ENCODE measurements at places on chromosomes 6 and 20. TPM values are rescaled to one million over a fixed set of nuclear protein-coding genes. Genes with fewer than 3 reads are reported as not detected.

- no peak overlapping the region for H3K4me3 ChIP-seq
- DNase-seq: no peak
- H3K36me3 ChIP-seq: no peaks in the 10 kb centered on the region
- H3K27ac ChIP-seq: no peak overlapping the region
- peaks cover 8% of the 10 kb centered on the region for H3K4me1 ChIP-seq
- no peaks in the 10 kb centered on the region for H3K27me3 ChIP-seq
These were observed 529.7 kb upstream of the CITED2 start for GRCh38 chr6:139904158-139904533.

DNA sequence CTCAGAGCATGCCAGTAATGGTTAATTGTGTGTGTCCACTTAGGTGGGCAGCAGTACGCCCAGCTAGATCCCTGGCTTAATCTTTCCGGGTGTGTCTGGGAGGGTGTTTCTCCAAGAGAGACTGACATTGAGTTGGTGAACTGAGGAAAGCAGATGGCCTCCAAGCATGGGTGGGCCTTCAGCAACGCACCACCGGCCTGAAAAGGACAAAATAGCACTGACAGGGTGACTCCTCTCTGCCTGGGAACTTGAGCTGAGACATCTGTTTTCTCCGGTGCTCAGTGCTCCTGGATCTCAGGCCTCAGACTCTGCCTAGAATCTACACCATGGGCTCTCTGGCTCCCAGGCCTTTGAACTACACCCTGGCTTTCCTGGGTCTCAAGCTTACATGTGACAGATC is 43.2 kb downstream of the C6orf118 start:
- DNase-seq: no peak
- no peaks in the 10 kb centered on the region for H3K27me3 ChIP-seq
- no peak overlapping the region for H3K4me3 ChIP-seq
- no peaks in the 10 kb centered on the region for H3K4me1 ChIP-seq
- no peak overlapping the region for H3K27ac ChIP-seq

GRCh38 chr6:129253727-129254126 is 370.8 kb downstream of the LAMA2 start:
- H3K4me1 ChIP-seq: no peaks in the 10 kb centered on the region
- H3K27me3 ChIP-seq: no peaks in the 10 kb centered on the region
- no peaks in the 10 kb centered on the region for H3K36me3 ChIP-seq
- H3K4me3 ChIP-seq: no peak overlapping the region
- no peak overlapping the region for H3K27ac ChIP-seq

- DNase-seq: no peak
- peaks cover 16% of the 10 kb centered on the region for H3K4me1 ChIP-seq
- no peak overlapping the region for H3K4me3 ChIP-seq
- H3K27ac ChIP-seq: no peak overlapping the region
- H3K27me3 ChIP-seq: no peaks in the 10 kb centered on the region
- H3K36me3 ChIP-seq: no peaks in the 10 kb centered on the region
These were observed 83.7 kb upstream of the PRSS16 start for GRCh38 chr6:27163834-27164233.

GRCh38 chr6:158047127-158047518 is 65.5 kb downstream of the SYNJ2 start:
- no peaks in the 10 kb centered on the region for H3K36me3 ChIP-seq
- DNase-seq: no peak
- no peaks in the 10 kb centered on the region for H3K27me3 ChIP-seq
- H3K4me1 ChIP-seq: no peaks in the 10 kb centered on the region
- H3K27ac ChIP-seq: no peak overlapping the region

GRCh38 chr20:46997187-46997586 is 102.5 kb downstream of the EYA2 start:
- H3K4me3 ChIP-seq: no peak overlapping the region
- DNase-seq: no peak
- H3K27ac ChIP-seq: no peak overlapping the region
- peaks cover 9% of the 10 kb centered on the region for H3K4me1 ChIP-seq
- no peaks in the 10 kb centered on the region for H3K27me3 ChIP-seq

DNA sequence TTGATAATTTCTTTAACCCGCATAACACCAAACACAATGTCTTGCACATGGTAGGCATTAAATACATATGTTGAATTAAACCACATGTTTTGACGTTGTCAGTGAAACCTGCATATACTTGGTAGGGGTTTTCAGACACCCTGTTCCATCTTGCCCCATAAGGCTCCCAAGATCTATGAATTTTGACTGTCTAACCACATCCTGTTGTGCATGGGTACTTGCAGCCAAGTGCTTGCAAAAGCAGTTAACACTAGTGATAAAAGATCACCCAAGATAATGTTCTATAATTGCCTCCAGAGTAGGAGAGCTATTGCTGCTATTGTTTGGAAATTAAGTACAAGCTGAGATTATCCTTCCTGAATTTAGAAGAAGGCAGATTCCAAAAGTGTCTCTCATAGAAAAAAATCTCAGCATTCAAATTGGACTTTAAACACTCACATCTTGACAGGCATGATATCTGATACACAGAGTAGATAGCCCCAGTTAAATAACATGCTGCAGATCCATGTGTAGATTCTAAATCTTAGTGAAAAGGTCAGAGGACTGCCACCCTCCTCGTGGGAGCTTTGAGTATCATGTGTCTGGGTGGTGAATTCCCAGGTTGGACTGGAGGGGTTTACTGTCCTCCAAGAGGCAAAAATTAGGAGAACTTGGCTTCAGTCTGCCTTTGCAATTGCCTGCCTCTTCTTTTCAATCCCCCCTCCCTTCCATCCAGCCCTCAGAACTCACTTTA is 25.8 kb upstream of the CCN6 start:
- H3K27ac ChIP-seq: no peak overlapping the region
- no peaks in the 10 kb centered on the region for H3K4me1 ChIP-seq
- no peaks in the 10 kb centered on the region for H3K27me3 ChIP-seq
- no peak overlapping the region for H3K4me3 ChIP-seq

The TCF15 gene
- 2.0 TPM for total RNA-seq

DNA sequence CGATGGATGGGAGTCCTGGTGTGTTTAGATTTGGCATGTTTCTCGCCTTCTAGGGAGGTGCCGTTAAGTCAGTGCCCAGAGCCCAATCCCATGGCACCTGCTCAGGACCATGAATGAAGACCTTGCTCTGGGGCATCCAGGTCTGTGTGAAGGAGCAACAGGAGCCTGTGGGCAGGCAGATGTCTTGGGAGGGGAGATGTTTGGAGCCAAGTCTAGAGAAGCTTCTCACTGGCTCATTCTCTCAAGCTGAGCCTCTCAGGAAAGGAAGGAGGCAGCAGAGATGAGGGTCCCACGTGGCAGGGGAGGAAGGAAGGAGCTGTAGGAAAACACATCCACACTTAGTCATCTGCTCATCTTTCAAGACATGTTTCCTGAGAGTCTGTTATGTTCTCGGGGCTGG is 9.5 kb upstream of the SIRPB1 start:
- H3K27me3 ChIP-seq: no peaks in the 10 kb centered on the region
- DNase-seq: no peak
- H3K4me1 ChIP-seq: peaks cover 14% of the 10 kb centered on the region
- no peak overlapping the region for H3K27ac ChIP-seq
- no peaks in the 10 kb centered on the region for H3K36me3 ChIP-seq

GRCh38 chr6:25156123-25156522 is 123.1 kb upstream of the CARMIL1 start:
- no peaks in the 10 kb centered on the region for H3K4me1 ChIP-seq
- H3K4me3 ChIP-seq: no peak overlapping the region
- H3K27me3 ChIP-seq: no peaks in the 10 kb centered on the region

The TMC2 gene
- total RNA-seq: 0.12 TPM

GRCh38 chr20:37670351-37670791 is 23.5 kb upstream of the CTNNBL1 start:
- no peak for DNase-seq
- no peak overlapping the region for H3K27ac ChIP-seq
- H3K36me3 ChIP-seq: no peaks in the 10 kb centered on the region
- no peak overlapping the region for H3K4me3 ChIP-seq
- H3K27me3 ChIP-seq: no peaks in the 10 kb centered on the region

DNA sequence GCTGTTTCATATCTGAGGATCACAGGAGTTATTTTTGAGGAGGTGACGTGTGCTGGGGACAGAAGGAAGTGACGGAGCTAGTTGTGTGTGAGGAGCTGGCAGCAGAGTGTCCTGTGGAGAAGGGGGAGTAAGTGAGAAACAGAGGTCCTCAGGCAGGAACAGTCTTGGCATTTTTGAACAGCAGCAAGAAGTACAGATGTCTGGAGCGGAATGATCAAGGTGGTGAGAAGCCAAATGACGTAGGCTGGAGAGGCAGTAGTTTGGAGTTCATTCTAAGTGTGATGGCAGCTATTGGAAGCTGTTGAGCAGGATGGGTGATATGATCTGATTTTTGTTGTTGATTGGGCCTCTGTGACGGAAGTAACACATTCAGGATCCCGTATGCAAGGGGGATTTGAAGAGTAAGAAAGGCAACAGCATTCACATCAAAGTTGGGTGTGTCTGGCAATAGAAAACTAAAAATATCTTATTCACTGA is 52.3 kb downstream of the SOBP start:
- H3K27ac ChIP-seq: no peak overlapping the region
- DNase-seq: no peak
- no peaks in the 10 kb centered on the region for H3K27me3 ChIP-seq
- no peak overlapping the region for H3K4me3 ChIP-seq
- no peaks in the 10 kb centered on the region for H3K36me3 ChIP-seq
- peaks cover 12% of the 10 kb centered on the region for H3K4me1 ChIP-seq

The KHDRBS2 gene
- 11.7 TPM for total RNA-seq

The DDO gene
- 0.10 TPM for total RNA-seq

DNA sequence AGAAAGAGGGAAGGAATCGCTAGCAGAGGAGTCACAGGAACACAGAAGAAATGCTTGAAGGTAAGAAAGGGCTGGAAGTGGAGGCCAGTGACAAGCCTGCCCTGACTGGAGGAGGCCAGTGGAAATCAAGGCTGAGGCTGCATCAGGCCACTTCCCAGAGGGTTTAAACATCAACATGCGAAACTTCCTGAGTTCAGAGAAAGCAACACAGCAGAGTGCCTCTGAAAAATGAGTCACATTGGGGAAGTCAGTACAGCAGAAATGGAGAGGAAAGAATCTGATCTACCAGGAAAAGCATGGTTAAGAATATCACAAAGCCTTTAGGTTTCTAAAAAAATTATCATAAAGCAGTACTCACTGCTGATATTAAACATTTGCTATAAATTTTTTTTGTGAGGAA is 23.3 kb downstream of the NAPB start:
- no peaks in the 10 kb centered on the region for H3K27me3 ChIP-seq
- H3K27ac ChIP-seq: 0 out of 2 replicates have a peak overlapping the region, but pooled peaks have one; percentile 26
- DNase-seq: no peak
- peaks cover 8% of the 10 kb centered on the region for H3K36me3 ChIP-seq
- no peaks in the 10 kb centered on the region for H3K4me1 ChIP-seq

DNA sequence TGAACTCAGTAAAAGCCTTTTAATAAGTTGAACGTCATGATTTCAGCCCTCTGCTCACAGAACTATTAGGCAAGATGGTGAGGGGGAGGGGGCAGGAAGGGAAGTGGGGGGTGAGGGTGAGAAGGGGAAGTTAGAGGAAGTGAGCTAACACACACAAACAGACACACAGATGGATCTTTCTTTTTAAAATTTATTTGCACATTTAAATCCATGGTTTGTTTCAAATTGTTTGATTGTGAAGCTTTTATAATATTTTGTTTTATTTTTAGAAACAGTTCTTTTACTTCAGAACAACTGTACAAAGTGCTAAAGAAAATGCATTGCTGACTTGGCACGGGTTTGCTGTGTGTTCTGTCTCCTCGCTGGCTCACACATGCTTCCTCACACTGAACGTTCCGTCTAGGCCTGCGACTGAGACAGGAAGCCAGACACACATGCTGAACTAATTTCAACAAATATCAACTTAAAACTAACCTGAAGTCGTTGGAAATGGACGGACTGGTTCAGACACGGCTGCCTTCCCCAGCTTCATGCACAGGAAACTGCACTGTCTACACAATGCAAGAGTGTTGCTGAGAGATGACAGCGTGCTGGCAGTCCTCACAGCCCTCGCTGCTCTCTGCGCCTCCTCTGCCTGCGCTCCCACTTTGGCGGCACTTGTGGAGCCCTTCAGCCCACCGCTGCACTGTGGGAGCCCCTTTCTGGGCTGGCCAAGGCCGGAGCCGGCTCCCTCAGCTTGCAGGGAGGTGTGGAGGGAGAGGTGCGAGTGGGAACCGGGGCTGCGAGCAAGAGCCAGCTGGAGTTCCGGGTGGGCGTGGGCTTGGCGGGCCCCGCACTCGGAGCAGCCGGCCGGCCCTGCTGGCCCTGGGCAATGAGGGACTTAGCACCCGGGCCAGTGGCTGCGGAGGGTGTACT is 8.1 kb upstream of the ZBP1 start:
- no peaks in the 10 kb centered on the region for H3K36me3 ChIP-seq
- H3K27me3 ChIP-seq: no peaks in the 10 kb centered on the region
- H3K4me1 ChIP-seq: peaks cover 8% of the 10 kb centered on the region
- H3K27ac ChIP-seq: no peak overlapping the region
- H3K4me3 ChIP-seq: no peak overlapping the region

GRCh38 chr6:139605350-139605749 is 230.9 kb upstream of the CITED2 start:
- H3K36me3 ChIP-seq: no peaks in the 10 kb centered on the region
- no peaks in the 10 kb centered on the region for H3K27me3 ChIP-seq
- no peak overlapping the region for H3K27ac ChIP-seq
- no peak for DNase-seq

DNA sequence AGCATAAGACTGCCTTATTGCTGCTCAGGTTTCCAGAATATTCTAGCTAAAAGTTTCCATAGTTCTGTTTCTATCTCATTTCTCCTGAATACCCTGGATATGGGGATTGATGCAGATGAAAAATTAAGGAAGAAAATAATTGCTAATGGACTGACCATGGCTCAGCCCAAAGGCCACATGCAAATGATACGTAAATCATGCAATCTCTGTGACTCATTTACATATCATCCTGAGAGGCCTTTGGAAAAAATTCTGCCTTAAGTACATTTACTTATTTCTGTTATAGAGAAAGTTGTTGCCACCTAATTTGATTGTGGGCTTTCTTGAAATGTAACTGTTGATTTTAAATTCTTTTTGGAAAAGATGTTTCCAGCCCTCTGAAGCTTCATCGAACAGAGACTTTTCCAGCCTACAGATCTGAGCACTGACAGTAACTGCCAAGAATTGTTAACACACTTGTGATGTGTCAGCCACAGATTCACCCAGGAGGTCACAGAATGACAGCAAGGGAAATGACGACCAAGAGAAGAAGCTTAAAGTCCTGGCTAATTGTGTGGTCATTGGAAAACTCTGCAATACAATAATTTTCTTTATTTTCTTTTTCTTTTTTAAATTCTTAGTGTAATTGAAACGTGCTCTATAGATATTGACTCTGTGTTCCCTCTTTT is 174.8 kb downstream of the DOK5 start:
- peaks cover 6% of the 10 kb centered on the region for H3K4me1 ChIP-seq
- no peak overlapping the region for H3K4me3 ChIP-seq
- no peaks in the 10 kb centered on the region for H3K27me3 ChIP-seq
- H3K36me3 ChIP-seq: no peaks in the 10 kb centered on the region
- DNase-seq: no peak

- no peak overlapping the region for H3K4me3 ChIP-seq
- no peak overlapping the region for H3K27ac ChIP-seq
- no peaks in the 10 kb centered on the region for H3K4me1 ChIP-seq
- H3K27me3 ChIP-seq: no peaks in the 10 kb centered on the region
- H3K36me3 ChIP-seq: no peaks in the 10 kb centered on the region
These were observed 154.3 kb downstream of the MRPL14 start for GRCh38 chr6:43972913-43973300.
